ENCODE measurements at places on chromosomes 4 and X. TPM values are rescaled to one million over a fixed set of nuclear protein-coding genes. Genes with fewer than 3 reads are reported as not detected.

Gene OGT
- 379 TPM for total RNA-seq

Gene HELT
- not detected for total RNA-seq

Gene TMEM144
- 229 TPM for total RNA-seq

Gene GPR82
- total RNA-seq = not detected

Gene PRRG3
- total RNA-seq = not detected

Gene PRKX
- 31.5 TPM for total RNA-seq

Gene PAGE5
- total RNA-seq = not detected

Gene TMEM156
- total RNA-seq = 7.2 TPM

Gene FREM3
- not detected for total RNA-seq

Gene P2RY4
- total RNA-seq = not detected

Gene RAB41
- not detected for total RNA-seq

Gene EFHC2
- total RNA-seq = not detected

Gene LIMCH1
- 295 TPM for total RNA-seq

Measured in NCI-H460 (cell line).